ENCODE measurements at places on chromosomes 4 and X. TPM values are rescaled to one million over a fixed set of nuclear protein-coding genes. Genes with fewer than 3 reads are reported as not detected.

C4orf36 gene
- 0.93 TPM for total RNA-seq

CRLF2 gene
- 1.1 TPM for total RNA-seq

IL13RA2 gene
- total RNA-seq = 0.38 TPM

MAP7D2 gene
- total RNA-seq = not detected

ITIH6 gene
- total RNA-seq = not detected

POU3F4 gene
- total RNA-seq = not detected

TRMT2B gene
- 14.7 TPM for total RNA-seq

CXCL5 gene
- 0.14 TPM for total RNA-seq

XAGE1A gene
- total RNA-seq = not detected

C4orf50 gene
- total RNA-seq = not detected

CENPVL2 gene
- total RNA-seq = not detected

CFAP299 gene
- total RNA-seq = not detected

WNK3 gene
- 4.1 TPM for total RNA-seq

CTAG2 gene
- 1.2 TPM for total RNA-seq

CLDN2 gene
- not detected for total RNA-seq

GSPT2 gene
- 7.6 TPM for total RNA-seq

SH3RF1 gene
- 13.8 TPM for total RNA-seq

DSPP gene
- total RNA-seq = not detected

SMR3B gene
- not detected for total RNA-seq

AKAP14 gene
- total RNA-seq = not detected

ZCCHC18 gene
- 2.5 TPM for total RNA-seq

KLKB1 gene
- 0.57 TPM for total RNA-seq

MYOZ2 gene
- 14.3 TPM for total RNA-seq

FAM120C gene
- total RNA-seq = 8.6 TPM

PPP1R2C gene
- total RNA-seq = not detected
